ENCODE measurements at places on chromosomes 16 and 17.

GRCh38 chr16:65038100-65038499 lies 83.8 kb downstream of the CDH11 start:
- no peak for DNase-seq

GRCh38 chr17:44863061-44863918 lies 15.6 kb downstream of the HIGD1B start:
- DNase-seq, result no peak

- no peak for DNase-seq
Measured at GRCh38 chr17:76417499-76418143, 33.2 kb downstream of the SPHK1 start.

DNA sequence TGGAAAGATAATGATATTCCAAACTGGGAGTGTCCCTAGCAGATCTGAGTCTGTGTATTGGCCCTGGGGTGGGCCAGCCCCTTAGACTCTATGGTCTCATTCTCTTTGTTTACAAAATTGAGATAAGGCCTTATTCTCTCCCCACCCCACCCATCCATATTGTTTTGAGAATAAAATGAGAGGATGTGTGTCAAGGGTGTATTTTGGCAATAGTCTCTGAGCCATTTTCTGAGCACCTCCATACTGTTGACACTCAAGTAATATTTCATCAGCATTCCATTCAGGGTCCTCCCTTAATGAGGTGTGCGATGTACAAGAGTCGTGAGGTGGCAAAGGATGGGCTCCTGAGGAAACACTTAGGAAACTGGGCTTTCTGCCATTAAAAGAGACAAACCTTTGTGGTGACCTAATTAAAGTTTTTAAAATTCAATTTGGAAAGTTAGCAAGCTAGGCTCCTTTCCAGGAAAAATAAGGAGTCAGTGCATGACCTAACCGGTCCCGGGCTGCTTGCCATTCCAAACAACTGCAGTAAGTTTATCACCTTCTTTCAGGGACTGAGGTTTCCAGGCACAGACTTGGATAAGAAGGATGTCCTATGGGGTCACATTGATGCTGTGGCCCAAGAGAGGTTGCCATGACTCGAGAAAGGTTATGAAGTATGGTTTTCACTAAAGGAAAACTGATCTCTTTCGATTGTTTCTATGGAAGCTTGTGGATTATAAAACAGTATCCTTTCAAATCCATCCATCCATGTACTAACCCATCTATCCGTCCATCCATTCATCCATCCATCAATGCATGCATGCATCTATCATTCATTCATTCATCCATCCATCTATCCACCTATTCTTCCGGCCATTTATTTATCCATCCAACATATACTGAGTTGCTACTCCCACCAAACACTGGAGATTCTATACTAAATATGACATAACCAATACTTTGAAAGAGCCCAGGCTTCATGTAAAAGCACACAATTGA lies 443.3 kb downstream of the UTP18 start:
- no peak for DNase-seq

GRCh38 chr17:79624718-79625478 lies 14.0 kb upstream of the RBFOX3 start:
- no peak for DNase-seq

GRCh38 chr17:12136243-12136642 lies 115.6 kb downstream of the MAP2K4 start:
- no peak for DNase-seq

GRCh38 chr17:81050645-81051625 lies 16.0 kb downstream of the BAIAP2 start:
- no peak for DNase-seq

- no peak for DNase-seq
Measured at GRCh38 chr16:64977206-64977920, 144.5 kb downstream of the CDH11 start.
